Activated T-cell treated with anti-CD3 and anti-CD28 coated beads for 48 hours (primary cell): ENCODE measurements at places on chromosomes 5 and 9.

DNA sequence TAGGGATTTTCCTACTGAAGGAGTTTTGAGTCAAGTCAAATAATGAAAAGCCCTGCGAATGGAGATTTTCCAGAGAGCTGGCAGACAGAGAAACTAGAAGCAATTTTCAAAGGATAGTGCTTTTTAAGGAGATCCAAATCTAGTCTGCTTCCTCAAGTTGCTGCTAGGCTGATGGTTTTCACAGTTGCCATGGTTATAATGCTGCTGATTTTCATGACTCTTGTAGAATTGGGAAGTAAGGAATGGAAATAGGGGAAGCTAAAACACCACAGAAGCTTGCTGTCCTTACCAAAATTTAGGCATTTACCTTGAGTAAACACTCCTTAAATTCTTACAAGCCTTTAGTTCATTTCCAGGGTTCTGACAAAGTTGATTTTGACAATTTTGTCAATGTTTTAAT lies 30.1 kb upstream of the HAPLN1 start:
- no peak for DNase-seq

GRCh38 chr5:173334808-173335207 lies 6.6 kb upstream of the STC2 start:
- DNase-seq: no peak

DNA sequence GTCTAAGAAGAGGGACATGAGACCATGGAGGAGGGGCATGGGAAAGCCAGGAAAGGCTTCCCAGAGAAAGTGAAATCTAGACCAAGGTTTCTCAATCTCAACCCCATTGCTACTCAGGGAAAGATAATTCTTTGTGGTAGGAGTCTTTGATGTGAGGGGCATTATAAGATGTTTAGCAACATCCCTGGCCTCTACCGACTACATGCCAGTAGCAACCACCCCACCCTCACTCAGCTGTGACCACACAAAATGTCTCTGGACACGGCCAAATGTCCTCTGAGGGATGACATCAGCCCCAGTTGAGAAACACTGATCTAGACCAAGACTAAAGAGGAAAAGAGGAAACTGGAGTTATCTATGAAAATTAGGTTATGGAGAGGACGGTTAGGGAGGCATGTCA lies 298.5 kb upstream of the KIF2A start:
- DNase-seq: no peak

- DNase-seq: no peak
Measured at GRCh38 chr5:124065508-124065907, 553.5 kb downstream of the CSNK1G3 start.

DNA sequence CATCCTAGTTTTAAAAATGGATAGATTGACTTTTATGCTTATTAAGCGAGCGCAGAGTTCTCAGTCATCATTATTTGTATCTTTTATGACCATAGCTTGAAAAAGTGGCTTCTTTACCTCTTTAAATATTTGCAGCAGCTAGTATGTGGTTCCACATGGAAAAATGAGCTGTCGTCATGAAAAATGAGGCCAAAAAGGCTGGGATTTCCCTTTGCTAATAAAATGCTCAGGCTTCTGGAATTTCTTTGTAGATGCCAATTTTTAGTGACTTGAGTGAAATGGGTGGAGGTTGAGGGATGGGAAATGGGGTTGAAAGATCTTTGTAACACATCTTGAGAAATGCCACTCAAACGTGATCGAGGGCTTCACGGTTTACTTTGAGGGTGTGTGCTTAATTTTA lies 35.2 kb downstream of the RAI14 start:
- DNase-seq: no peak

DNA sequence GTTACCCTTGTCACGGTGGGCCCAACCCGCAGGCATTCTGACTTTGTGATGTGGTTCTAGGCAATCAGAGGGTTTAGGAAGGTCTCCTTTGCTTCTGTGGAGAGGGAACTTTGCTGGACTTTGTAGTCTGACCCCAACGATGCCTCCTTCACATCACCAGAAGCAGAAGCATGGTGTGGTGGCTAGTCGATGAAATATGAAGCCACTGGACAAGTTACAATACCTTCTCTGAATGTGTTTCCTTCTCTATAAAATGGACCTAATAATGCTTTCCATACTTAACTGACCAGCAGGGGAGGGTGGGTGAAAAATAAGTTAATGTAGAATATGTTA lies 607 bp downstream of the SPEF2 start:
- no peak for DNase-seq

DNA sequence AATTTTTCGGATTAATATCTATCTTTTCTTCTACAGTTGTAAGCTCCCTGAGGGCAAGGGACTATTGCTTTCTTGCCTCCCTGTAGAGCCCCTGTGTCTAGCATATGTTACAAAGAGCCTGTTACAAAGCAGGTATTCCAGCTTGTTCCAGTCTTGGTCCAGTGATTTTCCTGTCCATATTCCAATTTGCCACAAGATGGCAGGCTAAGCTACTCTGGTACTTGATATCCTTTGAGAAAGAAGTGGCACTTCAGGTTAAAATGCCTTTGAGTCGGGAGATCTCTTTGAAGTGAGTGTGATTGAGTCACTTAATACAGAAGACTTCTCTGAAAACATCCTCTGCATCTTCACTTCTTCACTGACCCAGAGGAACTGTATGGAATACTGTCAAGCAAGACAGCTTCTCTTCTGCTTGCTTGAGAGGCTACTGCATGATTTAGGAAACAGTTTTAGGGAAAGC lies 24.5 kb downstream of the CAVIN4 start:
- no peak for DNase-seq

DNA sequence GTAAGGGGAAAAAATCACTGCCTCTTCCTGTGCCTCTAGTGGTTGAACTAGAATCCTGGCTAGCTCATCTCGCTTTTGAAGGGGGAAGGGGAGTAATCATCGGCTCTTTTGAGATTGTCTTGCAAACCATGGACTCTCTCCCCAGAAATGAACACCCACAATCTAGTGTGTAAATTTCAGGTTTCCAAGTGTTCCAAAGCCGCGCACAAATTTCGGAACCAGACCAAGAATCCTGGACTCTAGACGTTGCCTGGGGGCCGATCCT lies 4.9 kb upstream of the FOXE1 start:
- no peak for DNase-seq

DNA sequence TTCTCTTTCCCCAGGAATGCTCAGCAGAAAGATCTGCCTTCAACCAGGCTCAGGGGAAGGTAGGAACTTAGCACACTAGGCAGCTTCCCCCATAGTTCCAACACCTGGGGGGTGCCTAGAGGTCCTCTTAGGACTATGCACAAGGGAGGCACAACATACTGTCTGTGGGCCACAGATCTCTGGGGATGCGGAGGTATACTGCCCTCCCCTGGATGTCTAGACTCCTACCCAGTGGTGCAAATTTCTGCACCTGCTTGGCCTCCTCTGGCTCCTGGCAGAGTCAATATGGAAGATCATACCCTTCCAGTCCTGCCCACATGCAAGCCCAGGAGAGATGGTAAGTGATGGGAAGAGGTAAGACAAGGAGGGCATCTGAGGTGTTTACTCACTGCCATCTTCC lies 247.5 kb upstream of the DAPK1 start:
- no peak for DNase-seq

DNA sequence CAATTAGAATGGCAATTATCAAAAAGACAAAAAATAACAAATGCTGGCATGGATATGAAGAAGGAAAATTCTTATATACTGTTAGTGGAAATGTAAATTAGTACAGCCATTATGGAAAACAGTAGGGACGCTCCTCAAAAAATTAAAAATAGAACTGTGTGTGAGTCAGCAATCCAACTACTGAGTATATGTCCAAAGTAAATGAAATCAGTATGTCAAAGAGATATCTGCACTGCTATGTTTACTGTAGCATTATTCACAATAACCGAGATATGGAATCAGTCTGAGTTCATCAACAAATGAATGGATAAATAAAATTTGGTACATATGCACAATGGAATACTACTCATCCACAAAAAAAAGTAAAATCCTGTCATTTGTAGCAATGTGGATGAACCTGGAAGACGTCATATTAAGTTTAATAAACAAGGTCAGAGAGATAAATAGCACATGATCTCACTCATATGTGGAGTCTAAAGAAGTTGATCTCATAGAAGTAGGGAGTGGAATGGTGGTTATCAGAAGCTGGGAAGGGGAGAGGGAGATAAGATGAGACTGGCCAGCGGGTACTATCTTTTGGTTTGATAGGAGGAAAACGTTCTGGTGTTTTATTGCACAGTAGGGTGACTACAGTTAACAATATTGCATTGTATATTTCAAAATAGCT lies 16.6 kb upstream of the SHC3 start:
- DNase-seq: no peak

- no peak for DNase-seq
Measured at GRCh38 chr9:8926461-8926860, 1126.9 kb upstream of the DMAC1 start.

GRCh38 chr5:88380332-88380731 lies 111.7 kb upstream of the TMEM161B start:
- no peak for DNase-seq

DNA sequence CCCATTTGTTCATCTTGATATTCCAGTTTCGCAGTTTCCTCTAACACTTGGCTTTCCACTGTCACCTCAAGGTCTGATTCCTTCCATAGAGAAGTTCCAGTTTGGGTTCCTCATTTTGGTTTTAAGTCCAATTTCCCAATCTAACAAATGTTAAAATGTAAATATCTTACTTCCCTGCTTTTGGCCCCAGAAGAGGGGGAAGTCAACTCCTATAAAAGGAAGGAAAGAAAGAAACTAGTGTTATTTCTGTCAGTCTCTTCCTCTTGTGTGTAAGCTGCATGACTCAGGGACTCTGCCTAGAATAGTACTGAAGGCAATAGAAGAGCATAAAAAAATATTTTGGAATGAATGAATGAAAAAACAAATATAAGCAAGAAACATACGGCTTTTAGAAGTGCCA lies 127.5 kb upstream of the CCNG1 start:
- no peak for DNase-seq

- no peak for DNase-seq
Measured at GRCh38 chr9:106862821-106863720, at the start of gene ZNF462. TSS of gene ZNF462 (plus strand) at chr9:106863166. CDS start at chr9:106923384, 60,218 bp downstream.

DNA sequence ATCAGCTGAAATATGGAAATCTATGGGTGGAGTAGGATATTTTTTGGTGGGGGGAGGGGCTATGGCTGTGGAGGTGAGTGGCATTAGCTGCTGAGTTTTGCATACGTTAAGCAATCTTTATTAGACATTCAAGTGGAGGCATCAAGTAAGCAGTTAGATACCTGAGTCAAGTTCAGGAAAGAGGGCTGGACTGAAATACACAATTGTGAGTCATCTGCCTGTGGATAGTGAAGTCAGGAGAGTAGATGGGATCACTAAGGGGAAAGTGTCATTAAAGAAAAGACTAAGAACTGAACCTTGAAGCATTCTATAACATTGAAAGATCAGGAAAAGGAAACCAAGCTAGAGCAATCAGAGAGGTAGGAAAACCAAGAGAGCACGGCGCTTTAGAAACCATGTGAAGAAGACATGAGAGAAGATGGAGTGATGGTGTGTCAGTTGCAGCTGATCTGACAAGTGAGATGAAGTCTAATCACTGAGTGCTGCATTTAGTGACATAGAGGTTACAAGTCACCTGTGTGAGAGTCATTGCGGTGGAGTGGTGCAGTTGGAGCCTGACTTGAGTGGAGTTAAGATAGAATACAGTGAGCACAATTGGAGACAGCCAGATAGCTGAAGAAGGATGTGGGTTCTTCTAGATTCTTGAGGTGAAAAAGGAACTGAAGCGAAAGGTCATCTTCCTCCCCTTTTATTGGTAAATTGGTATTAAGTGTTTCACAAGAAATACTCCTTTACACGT lies 88.7 kb downstream of the PIP5K1B start:
- DNase-seq: no peak

DNA sequence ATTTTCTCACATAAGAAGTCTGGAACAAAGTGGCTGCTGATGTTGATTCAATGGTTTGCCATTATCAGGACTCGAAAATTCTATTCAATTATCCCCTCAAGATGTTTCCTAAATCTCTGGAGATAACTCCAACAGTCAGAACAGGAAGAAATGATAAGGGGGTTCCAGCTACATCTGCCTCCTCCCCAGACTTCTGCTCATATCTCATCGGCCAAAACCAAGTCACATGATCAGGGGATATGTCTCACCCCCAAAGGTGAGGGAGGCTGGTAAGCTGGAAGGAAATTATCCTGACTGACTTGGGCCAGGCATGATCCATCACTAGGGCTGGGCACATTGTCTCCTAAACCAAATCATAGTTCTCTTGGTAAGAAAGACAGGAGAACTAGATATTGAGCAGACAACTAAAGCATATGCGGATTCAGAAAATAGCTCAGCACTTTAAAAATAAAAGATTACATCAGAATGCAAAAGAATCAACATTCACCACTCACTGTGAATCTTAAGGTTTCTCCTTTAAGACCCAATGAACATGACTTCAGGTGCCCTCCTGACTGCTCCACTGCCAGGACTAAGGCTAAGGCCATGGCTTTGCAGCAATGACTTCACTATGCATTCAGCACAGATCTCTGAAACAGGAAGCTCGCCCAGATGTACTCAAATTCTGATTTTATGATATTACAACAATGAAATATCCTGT lies 306.3 kb downstream of the ENC1 start:
- DNase-seq: no peak

- DNase-seq: no peak
Measured at GRCh38 chr9:110777876-110778215, 109.3 kb downstream of the MUSK start.

DNA sequence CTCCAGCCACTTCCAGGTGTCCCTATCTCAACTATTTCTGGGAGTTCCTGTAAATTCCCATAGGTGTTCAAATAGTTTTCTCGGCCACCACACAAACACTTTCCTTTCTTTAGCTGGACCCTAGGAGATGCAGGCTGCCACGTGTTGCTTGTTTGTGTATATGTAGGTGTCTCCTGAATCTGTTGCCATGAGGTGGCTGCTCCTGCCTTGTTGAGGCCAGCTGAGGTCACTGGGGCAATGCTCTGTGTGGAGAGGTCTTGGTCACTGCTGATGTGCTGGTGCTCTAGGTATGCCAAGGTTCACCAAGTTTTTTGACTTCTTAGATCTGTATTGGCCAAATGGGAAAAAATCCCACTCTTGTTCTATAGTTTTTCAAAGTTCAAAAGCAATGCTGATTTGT lies 132.5 kb upstream of the CHD1 start:
- no peak for DNase-seq

DNA sequence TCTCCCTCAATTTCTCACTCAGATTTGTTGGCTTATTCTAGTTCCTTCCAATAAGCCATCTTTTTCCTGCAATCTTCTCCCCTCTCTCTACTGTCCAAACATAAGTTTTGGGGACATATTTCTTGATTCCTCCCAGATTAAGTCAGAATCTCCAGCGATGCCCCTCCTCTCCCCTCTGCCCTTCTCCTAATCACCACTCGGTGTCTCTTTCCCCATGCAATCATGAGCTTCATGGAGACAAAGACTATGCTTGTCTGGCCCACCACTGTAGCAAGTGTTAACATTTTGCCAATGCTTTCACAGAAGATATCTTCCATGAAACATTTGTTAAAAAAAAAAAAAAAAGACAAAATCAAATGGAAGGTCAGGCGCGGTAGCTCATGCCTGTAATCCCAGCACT lies 42.4 kb downstream of the PDE6A start:
- no peak for DNase-seq

DNA sequence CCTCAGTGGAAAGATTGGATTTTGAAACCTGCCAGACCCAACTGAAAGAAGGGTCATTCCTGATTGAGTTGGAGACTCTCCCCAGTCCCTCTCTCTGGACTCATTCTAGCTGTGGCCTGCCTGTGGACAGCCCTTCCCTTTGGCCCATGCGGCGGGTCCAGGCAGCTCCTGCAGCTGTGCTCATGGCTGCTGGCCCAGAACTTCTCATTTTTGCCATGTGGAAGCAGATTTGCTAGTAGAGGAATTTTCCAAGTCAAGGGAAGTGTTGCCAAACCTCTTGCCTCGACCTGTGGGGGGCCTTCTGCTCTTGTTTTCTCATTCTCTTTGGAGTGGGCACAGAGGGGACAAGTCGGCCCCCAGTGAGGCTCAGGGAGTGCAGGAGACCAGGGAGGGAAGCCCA lies 89.2 kb downstream of the ANKRD33B start:
- DNase-seq: no peak
